ENCODE measurements at places on chromosomes 6 and 20.

DNA sequence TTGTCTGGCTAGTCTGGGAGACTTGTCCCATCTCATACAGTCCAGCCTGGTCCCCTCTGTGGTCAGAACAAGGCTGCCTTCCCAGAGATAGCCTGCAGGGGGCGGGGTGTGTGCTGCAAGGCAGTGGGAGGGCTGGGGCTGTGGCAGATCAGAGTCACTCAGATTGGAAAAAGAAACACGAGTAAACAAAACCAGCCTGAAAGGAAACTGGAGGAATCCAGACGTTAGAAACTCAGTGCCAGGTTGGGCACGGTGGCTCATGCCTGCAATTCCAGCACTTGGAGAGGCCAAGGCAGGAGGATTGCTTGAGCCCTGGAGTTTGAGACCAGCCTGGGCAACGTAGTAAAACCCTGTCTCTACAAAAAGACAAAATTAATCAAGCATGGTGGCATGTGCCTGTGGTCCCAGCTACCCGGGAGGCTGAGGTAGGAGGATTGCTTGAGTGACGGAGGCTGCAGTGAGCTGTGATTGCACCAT lies 20.2 kb downstream of the LEMD2 start:
- peak; percentile 52 for DNase-seq

DNA sequence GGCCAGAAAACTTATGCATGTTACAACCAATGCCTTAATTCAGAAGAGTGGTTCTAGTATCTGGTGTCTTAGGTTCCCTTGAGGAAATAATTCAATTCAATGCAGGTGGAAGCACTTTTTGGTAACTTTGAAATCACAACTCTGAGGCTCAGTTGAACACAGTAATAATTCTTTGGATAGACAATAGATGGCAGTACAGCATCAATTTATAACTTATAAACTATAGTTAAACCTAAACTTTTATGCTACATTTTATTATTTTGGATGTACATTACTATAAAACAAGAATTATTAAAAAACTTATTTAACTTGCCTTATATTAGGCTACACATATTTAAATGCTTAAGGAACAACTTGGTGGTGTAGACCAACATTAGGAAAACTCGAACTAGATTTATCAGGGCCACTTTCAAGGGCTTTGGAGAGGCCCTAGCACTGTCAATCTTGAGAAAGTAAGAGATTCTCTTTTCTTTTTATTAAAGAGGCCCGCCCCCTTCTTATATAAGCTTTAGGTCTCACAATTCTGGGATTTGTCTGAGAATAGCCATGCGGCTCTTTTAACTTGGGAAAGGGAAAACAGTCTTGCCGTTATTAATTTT lies 85.9 kb downstream of the CRYBG1 start:
- no peak for DNase-seq

DNA sequence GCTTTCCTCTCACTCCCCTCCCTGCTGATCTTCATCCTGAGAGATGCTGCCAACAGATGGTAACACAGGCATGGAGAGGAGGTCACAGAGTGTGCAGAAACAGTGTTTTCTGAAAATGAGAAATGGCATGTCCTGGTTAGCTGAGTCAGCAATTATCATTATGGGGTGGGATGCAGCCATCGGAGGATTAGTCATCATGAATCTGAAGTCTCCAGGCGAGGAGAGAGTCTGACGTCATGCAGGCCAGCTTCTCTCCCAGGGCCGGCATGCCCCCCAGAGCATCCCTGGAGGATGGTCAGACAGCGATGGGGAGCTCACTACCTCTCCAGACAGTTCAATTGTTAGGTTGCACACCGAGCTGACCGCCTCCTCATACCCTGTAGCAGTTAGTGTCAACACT lies 4.7 kb upstream of the GTSF1L start:
- no peak for DNase-seq

- DNase-seq = no peak
These were observed 11.2 kb upstream of the TTK start for GRCh38 chr6:79993012-79993910.

- DNase-seq = no peak
These were observed 4.8 kb downstream of the BCAS1 start for GRCh38 chr20:54065601-54066038.
